ENCODE measurements at places on chromosomes 4 and X.

GRCh38 chr4:157804986-157805385, 367.8 kb downstream of the GASK1B start:
- no peak for DNase-seq

DNA sequence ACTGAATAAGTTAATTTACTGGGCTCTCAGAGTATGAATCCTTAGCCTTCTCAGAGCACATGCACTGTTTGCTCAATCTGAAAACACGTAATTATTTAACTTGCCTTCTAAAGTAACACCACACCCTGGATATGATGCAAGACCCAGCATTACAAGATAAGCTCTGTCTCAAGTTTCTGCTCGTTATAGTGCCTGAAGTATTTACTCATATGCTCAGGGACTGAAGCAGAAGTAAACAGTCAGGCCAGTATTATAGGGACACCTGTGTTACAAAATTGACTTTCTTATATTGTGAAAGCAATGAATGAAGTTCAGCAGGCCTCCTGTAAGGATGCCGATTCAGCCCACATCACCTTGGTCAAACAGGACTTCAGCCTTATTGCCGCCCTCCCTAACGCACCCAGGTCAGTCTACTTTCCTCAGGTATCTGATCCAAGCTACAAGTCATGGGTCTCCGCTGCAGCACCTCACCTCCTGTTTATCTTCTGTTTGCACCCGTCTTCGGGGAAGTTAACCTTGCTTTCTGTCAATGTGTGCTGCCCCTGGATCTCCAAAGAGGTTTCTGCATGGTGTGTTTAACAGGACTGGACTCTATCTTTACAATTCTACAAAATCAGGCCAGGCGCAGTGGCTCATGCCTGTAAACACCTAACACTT, 42.8 kb upstream of the KLF3 start:
- no peak for DNase-seq

DNA sequence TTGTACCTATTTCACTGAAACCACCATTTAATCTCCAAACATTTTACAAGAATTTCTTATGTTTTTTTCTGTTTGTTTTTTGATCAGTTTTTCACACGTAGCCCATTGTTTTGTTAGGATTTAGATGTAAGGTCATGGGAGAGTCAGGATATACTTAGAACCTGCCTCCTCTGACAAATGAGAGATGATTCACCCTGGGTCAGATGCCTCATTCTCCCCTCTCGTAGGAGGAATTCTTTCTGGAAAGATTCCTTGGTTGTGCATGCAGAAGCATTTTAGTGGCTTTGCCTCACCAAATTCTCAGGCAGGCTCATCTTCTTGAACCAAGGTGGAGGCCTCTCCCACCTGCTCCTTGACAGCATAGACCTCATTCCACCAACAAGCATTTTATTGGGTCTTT, 599.3 kb downstream of the SPRY1 start:
- DNase-seq: no peak

DNA sequence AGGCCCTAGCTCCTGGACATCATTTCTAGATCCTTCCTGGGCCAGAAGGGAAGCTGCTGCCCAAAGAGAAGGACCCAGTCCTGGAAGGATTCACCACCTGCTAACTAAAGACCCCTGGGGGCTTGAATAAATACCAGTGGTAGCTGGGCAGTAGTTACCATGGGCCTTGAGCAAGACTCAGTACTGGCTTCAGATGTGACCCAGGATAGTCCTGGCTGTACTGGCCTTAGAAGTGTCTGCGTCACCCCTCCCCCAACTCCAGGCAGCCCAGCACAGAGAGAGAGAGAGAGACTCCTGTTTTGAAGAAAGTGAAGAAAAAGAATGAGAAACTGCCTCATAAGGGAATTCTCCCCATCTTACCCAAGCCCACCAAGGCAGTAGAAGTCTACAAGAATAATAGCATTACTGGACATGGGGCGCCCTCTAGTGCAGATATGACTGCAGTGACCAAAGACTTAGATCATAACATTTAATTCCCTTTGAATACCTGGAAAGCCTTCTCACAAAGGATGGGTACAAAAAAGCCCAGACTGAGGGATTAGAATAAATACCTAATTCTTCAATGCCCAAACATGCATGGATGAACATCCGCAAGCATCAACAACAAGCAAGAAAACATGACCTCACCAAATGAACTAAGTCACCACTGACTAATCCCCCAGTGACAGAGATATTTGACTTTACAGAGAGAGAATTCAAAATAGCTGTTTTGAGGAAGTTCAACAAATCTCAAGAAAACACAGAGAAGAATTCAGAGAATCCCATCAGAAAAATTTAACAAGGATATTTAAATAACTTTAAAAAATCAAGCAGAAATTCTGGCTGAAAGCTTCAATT, 171.8 kb downstream of the HNRNPD start:
- peak; percentile 46 for DNase-seq

GRCh38 chrX:33330798-33331197, 119.4 kb upstream of the DMD start:
- DNase-seq: no peak

DNA sequence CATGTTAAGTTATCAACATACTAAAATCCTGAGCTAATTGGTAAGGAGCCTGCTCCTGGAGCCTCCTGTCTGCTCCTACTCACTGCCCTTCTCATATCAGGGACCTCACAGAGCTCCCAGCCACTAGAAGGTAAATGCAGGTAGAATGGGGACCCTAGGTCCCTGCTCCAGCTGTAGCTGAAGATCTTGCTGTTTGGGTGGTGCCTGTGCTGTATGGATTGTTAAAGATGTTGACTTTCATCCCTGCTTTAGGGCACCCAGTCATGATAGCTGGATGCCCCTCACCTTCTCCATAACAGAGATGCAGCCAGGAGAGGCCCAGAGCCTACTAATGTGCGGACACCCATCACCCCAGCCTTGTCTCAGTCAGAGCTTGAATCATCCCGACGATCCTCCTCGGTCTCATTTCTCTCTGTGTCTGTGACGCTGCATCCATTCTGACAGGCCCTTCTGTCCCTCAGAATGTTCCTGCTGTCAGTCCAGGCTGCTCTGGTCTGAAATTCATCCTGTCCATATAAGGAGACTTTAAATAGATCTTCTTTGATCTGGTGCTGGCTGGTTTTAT, 341.7 kb upstream of the GATB start:
- no peak for DNase-seq

DNA sequence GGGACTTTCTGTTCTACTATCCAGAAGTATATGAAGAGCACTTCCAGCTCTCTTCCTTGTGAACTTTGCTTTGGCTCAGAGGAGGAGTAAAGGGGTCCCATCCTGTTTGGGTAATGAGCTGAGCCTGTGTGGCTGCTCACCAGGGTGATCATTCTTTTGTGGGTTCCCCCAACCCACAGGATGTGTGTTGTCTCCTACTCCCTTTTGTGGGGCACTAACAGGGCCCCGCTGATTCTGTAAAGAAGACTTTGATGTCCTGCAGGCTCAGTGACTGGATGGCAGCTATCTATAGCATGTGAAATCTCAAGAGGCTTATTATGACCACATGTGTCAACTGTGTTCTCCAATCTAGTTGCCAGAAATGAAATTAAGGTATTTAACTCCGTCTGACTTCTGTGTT, 40.8 kb downstream of the ZNF518B start:
- DNase-seq: no peak

DNA sequence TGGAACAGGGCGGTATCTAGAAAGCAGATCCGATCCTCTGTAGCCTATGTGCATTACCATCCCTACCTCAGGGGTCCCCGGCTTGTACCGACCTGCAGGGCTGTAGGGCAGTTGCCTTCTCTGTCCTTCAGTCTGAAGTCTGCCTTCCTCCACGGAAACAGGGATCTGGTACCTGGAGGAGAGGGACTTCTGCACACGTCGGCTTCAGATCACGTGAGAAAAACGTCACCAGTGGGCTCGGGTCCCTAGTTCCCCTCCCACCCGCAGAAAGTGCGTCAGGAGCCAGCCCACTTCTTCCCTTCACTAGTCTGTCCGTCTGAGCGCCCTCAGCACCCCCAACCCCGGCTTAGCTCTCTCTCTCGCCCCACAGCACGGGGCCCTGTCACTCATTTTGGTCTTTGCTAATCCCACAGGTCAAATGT, at the start of gene TCEAL5:
TSS of gene TCEAL5 (minus strand) at position 170 of the 422 bp plus-strand sequence. CDS start 2,187 bp downstream, outside the sequence.
- no peak for DNase-seq

GRCh38 chrX:2676794-2677675, 14.1 kb upstream of the CD99 start:
- DNase-seq: no peak

DNA sequence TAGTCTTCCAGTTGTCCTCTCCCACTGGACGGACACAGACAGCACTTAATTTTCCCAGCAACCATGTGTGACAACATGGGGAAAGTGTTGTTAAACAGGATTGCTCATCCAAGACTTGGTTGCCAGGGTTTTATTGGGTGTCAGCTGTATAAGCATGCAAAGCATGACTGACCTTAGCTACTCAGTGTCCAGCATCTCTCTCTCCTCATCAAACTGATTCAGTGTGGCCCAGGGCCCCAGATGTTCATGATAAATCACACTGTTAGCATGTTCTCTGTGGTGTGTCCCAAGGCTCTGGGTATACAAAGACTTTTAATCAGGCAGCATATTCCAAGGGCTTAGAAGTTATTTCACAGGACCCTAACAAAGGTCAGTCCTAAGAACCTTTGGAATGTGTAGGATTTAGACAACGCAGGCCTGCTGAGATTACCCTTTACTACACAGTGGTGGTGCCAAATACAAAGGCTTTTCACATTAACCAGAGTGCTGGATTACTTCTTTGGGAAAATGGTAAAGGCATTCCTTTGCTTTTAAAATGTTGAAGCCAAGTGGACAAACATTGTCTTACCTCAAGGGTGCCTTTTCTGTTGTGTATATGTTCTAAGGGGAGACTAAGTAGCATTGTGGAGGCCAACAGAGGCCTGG, 213.3 kb downstream of the GLUD2 start:
- DNase-seq: no peak

- DNase-seq: no peak
Observed at GRCh38 chr4:169333265-169333664, 62.5 kb upstream of the SH3RF1 start.

GRCh38 chr4:157096439-157096838, 20.5 kb downstream of the GLRB start:
- no peak for DNase-seq

- DNase-seq: no peak
Observed at GRCh38 chrX:118644378-118644777, 83.0 kb upstream of the IL13RA1 start.

GRCh38 chr4:7691982-7692381, 247.7 kb downstream of the AFAP1 start:
- no peak for DNase-seq

GRCh38 chr4:59537246-59537886, 1662.8 kb upstream of the ADGRL3 start:
- no peak for DNase-seq

DNA sequence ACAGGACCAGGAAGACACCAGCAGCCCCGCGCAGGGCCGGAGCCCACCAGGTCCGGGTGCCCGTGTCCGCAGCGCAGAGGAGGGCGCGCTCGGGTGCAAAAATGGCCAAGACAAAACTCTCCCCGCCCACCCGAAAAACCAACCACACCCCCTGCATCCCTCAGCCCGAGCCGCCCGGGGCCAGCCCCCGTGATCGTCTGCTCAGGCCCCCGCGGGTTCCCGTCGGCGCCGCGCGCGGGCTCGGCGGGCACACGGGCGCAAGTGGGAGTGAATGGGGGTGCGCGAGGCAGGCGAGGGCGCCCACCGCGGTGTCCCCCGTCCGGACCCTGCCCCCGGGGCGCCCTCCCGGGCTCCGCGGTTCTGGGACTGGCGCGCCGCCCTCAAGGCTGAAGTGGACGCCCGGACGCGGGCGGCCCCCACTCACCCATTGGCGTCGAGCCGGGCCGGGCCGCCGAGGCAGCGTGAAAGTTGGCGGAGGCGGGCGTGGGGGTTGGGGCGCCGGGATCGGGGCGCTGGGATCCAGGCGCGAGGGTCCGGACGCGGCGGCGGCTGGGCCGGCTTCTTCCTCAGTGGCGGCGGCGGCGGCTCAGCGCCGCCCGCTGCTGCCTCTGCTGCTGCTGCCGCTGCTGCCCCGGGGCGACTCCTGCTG, 393 bp downstream of the SH3KBP1 start:
- no peak for DNase-seq

GRCh38 chrX:118652717-118653116, 74.7 kb upstream of the IL13RA1 start:
- no peak for DNase-seq

DNA sequence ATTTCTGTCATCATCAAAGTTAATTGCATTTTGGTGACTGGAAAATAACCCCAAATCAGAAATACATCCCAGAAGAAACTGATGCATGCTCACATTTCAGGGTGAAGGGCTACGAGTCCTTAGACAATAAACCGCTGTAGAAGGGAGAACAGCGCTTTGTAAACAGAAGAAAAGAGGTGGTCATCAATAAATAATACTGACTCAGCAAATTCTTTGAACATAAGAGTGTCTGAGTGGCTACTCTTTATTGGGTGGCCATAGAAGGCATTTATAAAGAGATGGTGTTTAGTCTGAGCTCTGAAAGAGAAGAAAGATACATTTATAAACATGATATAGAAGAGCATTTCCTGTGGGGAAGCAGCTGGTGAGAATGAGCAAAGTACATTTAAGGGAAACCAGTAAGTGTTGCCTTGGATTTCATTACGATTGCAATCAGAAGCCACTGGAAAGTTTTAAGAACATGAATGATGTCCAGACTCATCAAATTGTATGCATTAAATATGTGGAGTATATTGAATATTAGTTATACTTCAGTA, 246.9 kb upstream of the GIMD1 start:
- DNase-seq: no peak

- no peak for DNase-seq
Observed at GRCh38 chrX:80917919-80918318, 108.2 kb upstream of the BRWD3 start.

DNA sequence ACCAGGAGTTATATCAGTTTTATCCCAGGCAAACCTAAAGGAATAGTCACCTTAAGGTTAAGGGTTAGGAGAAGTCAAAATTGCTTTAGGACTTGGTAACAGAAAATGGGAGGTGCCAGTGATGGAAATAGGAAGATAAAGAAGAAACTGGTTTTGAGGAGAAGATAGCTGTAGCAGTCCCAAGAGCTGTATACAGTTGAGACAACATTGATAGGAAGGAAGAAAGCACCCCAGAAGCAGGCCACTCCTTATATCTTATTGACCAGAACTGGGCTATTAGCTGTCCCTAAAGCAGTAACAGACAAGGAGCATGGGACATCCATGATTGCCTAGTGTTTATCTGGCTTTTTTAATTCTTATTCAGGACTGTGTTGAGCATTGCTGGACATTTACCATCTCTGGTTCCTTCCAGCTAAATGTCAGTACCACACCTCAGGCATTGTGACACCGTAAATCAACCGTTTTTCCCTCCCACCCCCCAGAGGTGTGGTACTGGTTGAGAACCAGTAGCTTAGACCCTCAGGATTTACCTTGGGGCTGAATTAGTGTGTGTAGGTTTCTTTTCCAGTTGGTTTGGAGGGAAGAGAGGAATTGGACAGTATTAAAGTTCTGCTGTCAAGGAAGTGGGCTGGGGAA, 2.0 kb upstream of the PGRMC2 start:
- no peak for DNase-seq

- DNase-seq: no peak
Observed at GRCh38 chr4:180028682-180029081, 2214.5 kb upstream of the TENM3 start.

- no peak for DNase-seq
Observed at GRCh38 chr4:83371936-83372335, 37.3 kb upstream of the HPSE start.

GRCh38 chrX:137749246-137749645, 183.3 kb downstream of the ZIC3 start:
- no peak for DNase-seq

Data from T follicular helper cell (primary cell).